AG04450 (cell line): ENCODE measurements at places on chromosomes 7 and 10.

DNA sequence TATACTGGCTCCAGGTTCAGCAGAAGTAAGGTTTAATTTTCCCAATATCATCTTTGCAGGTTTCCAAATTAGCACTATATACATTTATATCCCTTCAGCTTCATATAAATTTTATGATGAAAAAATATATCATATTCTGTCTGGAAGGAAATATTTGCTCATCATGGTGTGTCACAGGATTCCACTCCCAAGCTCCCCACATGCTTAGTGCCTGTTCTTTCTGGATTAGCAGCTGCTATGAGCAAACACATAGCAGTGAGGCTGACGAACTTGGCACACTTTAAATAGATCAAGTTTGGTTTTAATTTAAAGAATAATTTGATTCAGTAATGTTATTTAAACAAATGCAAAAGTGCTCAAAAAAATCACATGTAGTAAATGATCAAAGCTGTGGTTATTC, 251.9 kb downstream of the AGMO start:
- no peak for DNase-seq

DNA sequence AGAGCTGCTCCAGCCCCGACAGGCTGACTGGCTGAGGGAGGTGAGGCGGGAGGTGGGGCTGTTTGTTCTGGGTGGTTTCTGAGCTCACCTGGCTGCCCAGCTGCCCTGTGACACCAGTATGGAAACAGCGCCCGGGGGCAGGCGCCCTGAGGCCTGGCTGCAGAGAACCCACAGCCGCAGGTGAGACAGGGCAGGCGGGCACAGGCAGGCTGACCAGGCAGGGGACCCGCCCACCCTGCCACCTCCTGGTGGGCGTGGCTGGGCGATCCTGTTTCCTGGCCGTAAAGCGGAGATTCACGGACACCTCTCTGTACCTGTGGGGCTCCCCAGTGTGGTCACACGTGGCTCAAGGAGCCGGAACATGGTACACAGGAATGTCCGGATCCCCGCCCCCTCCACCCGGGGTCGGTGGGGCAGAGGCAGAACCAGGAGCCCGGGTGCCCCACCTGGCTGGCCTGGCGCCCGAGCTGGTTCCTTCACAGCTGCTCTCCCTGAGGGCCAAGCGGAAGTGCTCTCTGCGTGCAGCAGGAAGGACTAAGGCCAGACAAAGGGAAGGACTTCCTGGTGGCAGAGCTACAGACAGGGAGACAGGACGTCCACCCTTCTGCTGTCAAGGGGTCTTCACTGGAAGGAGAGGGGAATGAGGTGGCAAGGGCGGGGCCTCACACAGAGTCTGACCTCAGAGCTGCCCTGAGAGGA, 3.9 kb downstream of the MICALL2 start:
- DNase-seq = no peak

- no peak for DNase-seq
Measured at GRCh38 chr7:116228241-116228640, 17.9 kb downstream of the TES start.

DNA sequence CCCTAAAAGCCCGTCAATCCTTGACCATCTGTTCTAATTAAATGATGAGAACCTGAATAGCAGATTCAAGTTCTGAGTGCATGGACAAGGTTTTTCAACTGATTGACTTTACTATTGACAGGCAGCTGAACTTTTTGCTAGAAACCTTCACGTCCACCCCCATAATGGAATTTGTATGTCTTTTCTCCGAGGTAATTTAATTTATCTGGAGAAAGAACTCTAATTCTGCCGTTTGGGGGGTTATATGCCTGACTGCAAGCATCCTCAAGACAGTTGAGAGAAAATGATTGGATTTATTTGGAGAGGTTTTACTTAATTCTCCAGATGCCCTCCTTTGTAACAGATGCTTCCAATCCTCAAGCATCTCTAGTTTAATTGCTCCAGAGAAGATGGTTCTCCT, 1053.4 kb upstream of the AUTS2 start:
- DNase-seq = no peak

- DNase-seq = no peak
Measured at GRCh38 chr7:108078211-108078673, 51.9 kb downstream of the LAMB4 start.

DNA sequence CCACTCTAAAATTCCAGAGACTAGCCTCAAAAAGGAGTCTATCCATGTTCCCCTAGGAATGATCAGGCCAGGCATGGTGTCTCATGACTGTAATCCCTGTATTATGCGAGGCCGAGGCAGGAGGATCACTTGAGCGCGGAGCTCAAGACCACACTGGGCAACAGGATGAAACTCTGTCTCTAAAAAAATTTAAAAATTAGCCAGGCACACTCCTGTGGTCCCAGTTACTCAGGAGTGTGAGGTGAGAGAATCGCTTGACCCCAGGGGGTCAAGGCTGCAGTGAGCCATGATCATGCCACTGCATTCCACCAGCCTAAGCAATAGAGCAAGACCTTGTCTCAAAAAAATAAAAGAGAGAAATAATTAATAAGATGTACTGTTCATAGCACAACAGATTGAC, 256.8 kb downstream of the KCND2 start:
- no peak for DNase-seq

DNA sequence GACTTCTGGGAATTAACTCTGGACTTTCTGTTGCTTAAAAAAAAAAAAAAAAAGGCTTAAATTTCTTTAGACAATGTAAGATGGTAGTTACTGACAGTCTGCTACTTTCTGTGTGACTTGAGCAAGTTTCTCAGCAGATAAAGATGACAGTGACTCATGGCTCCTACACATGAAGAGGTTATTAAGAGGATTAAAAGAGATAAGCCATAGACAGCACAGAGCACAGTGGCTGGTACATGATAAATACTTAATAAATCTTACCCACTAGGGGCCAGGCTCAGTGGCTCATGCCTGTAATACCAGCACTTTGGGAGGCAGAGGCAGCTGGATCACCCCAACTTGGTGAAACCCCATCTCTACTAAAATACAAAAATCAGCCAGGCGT, 174.8 kb downstream of the JAZF1 start:
- no peak for DNase-seq

DNA sequence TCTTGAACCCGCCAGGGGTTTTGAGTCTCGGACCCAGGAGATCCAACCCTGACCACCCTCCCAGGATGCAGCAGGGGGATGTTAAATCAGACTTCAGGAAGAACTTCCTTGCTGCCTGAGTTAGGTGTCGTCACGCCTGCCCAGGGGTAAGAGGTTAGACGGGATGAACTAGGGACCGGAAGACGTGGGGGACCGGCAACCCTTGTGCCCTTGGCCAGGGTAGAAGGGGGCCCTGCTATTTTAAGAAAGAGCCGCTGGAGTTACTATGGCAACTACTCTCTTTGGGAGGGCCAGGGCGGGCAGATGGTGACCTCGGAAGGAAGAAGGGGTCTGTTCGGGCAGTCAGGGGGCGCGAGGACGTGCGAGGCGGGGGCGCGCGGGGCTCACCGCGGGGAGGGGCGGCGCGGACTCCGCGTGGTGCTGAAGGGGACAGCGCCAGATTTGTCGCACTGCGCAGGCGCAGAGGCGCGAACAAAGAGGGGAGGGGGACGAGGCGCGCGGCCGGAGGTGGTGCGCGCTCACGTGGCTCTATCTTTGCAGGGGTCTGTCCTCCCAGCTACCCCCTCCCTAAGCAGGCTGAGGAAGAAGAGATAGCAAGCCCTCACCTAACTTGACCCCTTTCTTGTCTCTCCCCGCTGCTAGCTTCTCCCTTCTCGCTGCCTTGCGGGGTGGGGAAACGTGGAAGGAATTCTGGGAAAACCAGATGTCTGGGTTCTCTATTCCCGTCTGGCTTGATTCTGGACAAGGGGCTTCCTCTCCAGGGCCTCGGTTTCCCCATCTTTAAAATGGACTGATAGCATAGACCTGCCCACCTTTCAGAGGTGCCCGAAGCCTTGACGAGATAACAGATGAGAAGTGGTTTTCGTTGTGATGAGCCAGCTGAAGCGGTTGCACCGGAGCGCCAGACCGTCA, 940 bp upstream of the PSD start:
- no peak for DNase-seq

- no peak for DNase-seq
Measured at GRCh38 chr10:102410429-102411073, 8.0 kb downstream of the PSD start.

- no peak for DNase-seq
Measured at GRCh38 chr10:70536196-70536861, 57.8 kb downstream of the PALD1 start.

GRCh38 chr10:70926226-70927000, 38.0 kb upstream of the PCBD1 start:
- no peak for DNase-seq

DNA sequence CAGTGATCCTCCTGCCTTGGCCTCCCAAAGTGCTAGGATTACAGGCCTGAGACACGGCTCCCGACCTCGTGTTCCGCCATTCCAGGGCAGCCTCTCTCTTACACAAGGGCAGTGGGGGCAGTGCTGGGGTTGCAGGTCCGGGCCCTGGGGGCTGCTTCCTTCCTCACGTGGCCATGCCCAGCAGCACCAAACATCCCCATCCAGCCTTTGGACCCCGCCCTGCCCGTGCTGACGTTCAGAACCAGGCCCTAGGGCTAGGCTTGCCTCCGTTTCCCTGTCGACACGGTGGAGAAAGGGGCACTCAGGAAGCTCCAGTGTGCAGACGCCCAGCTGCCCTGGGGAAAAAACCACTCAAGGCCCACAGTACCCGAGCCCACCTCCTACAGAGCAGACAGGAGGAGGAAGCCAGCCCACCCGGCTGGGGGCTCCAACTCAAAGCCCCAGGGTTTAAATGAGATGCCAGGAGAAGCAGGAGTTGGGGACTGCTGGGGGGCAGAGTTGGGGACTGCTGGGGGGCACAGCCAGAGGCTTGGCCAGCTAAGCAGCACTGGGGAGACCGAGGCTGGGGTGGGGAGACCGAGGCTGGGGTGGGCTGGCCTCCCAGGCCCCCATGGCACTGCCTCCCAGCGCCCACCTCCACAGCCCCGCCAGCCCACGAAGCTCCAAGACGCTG, 35.9 kb downstream of the ADAP1 start:
- no peak for DNase-seq

DNA sequence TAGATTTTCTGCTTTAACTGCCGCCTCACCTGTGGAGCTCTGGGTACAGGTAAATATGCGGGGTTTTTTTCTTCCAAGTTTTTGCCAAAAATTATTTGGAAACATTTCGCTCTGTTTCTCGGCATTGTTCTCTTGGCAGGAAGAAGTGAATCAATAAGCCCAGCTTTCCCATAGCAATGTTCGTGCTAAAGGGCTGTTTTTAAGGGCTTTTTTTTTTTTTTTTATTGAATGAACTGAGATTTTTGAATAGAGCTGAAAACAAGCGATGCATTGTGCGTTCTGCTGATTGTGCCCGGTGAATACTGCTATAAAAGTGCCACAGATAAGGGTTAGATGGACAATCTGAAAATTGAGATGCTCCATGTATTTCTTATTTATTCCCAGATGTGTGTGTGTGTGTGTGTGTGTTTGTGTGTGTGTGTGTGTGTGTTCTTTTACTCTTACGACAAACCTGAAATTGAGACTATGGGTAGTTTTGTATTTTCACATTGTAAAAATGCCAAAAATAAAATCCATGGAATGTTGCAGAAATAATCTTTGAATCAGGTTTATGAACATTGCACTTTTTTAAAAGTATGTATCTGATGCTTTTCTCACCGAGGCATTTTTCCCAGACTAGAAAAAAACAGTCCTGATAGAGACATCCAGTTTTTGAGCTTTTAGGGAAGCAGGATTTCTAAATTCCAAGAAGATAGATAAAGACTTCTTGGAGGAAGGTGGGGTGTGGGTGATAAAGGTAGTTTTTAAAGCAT, 30.5 kb downstream of the KIAA1217 start:
- no peak for DNase-seq

- DNase-seq = no peak
Measured at GRCh38 chr7:19111474-19112273, 5.8 kb downstream of the TWIST1 start.

GRCh38 chr7:53383131-53383530, 347.7 kb downstream of the POM121L12 start:
- no peak for DNase-seq

DNA sequence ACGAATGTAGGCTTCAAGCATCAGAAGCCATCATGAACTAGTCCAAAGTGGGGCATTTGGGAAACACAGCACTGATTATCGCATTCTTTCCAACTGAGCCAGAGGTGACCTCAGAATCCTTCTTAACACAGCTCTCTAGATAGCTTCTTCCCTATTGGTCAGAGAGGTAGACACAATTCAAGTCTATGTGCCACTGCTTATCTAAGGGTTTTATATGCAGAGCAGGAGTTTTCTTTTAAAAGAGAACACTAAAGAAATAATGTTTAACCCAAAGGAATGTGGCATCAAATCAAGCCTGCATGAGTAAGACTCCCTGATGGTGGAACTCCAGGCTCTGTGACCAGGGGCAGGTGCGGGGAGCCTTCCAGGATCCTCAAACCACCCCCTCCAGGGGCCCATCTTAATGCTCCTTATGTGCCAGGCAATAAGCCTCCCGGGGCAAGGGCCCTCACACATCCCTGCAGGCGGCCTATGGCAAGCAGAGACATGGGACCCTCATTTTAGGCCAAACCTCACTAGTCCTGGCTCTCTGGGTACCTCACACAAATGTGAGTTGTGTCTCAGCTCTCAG, 13.8 kb downstream of the HSPA12A start:
- DNase-seq = no peak

- no peak for DNase-seq
Measured at GRCh38 chr7:34523226-34523918, 134.6 kb upstream of the NPSR1 start.

GRCh38 chr7:6015917-6016652, 7.0 kb downstream of the AIMP2 start:
- DNase-seq = peak; percentile 90

DNA sequence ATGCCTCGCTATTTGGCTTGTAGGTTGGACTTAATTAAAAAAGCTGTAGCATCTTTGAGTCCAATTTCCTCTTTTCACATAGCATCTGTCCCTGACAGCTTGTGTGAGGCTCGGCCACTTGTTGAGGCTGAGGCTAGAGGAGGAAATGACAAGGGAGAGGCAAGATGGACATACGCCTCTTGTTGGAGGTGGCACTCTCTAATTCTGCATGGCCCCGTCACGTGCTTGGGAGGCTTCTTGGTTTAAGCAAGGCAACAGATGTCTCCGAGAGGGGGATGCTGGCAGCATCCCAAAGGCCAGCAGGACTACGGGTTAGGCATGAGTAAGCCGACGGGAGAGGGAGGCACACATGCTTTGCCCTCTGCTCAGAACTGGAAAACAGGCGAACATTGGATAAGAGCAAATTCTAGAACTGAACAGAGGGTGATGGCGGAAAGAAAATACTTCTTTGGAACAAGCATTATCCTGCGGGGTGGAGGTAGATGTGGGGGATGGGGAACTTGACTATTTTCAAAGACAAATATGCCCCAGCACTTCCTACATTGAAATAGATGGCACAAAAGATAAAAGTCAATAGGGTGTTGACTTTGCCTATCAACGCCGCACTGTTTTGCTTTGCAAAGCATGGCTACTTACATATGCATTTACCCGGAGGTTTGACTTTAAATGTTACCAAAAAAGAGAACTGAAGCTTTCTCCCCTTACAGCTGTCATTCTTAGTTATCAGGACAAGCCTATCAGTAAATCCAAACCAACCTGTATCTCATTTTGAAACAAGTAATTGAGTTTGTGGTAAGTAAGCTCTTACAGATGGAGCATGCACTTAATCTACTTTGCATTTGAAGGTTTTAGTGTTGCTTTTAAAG, 94.8 kb downstream of the CHN2 start:
- no peak for DNase-seq

GRCh38 chr7:90401989-90402388, 1.3 kb upstream of the CLDN12 start:
- DNase-seq = no peak
